Dermis blood vessel endothelial cell (primary cell): ENCODE measurements at places on chromosomes 5 and 9.

GRCh38 chr5:171309276-171310211, 496 bp downstream of the TLX3 start:
- DNase-seq = no peak

- DNase-seq = no peak
Measured at GRCh38 chr5:86175224-86175623, 442.5 kb upstream of the COX7C start.

DNA sequence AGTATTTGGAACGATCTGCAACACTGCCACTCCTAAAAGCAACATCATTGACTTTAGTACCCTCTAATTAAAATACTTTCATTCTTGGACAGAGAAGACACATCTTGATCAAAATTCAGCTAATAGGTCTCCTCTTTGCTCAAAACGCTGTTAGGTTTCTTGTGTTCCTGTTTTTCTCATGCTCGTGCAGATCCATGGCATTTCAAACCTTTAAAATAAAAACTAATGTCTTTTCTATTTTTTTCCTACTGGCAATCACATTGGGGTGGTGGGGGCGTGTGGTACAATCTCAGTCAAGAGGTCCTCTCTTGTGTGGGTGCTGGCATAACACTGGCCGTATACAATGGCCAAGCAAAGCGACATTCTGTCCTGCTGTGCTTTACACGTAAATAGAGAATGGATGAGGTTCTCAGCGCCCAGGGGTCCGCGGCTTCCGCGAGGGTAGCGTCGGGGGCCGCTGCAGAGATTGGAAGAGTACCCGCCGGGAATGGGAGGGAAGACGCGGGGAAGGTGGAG, 315 bp upstream of the GPR150 start:
- peak; percentile 13 for DNase-seq

GRCh38 chr5:98771382-98772109, 1.9 kb upstream of the RGMB start:
- DNase-seq = peak; percentile 93

GRCh38 chr5:373710-374602, 52.4 kb downstream of the AHRR start:
- DNase-seq = peak; percentile 85

DNA sequence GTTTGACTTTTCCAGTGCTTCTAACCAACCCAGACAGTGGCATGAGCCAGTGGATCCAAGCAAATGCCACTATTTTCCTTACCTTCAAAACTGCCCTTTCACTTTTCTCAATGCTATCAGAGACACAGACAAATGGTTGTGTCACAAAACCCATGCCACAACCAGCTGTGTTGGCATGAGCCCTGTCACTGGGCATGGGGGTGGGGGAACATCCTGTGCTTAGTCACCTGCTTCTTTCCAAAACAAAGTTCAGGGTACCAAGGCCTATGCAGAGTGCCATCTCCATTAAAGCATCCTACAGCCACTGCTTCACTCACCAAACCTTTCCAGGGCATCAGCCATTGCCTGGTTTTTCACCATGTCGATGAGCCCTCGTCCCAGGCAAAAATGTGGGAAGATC, 30.1 kb downstream of the NIPSNAP3B start:
- DNase-seq = no peak

DNA sequence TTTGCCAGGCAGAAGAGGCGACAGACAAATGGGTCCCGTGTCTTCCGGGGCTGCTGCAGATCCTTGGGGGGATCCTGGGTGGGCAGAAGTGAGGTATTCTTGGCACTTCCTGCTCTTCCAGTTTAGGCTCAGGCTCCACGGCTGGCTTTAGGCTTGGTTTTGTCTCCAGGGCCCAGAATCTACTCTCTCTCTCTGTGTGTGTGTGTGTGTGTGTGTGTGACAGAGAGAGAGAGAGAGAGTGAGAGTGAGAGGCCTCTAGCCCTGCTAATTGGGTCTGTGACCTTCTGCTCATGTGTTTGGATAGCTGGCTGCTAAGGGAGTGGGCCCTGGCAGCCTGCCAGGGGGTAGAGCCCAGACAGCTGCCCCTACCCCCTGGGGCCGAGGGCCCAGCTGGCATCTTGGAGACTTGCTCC, 39.3 kb downstream of the CRB2 start:
- DNase-seq = no peak

DNA sequence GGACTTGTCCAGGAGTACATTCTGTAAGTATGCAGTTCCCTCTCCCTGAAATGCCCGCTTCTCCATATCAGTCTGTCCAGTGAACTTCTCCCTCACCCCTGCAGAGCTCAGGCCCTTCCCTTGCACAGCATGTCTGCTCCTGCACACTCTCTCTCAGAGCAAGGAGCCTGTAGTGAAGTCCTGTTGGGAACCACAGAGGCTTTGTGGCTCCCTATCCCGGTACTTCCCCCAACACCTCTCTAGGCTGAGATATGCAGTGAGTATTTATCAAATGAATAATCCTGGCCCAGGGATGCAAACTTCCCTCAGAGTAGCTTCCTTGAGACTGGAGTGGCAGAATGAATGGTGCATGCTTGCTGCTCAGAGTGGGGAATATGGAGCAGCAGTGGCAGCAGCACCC, 48.8 kb downstream of the POC5 start:
- DNase-seq = peak; percentile 24

DNA sequence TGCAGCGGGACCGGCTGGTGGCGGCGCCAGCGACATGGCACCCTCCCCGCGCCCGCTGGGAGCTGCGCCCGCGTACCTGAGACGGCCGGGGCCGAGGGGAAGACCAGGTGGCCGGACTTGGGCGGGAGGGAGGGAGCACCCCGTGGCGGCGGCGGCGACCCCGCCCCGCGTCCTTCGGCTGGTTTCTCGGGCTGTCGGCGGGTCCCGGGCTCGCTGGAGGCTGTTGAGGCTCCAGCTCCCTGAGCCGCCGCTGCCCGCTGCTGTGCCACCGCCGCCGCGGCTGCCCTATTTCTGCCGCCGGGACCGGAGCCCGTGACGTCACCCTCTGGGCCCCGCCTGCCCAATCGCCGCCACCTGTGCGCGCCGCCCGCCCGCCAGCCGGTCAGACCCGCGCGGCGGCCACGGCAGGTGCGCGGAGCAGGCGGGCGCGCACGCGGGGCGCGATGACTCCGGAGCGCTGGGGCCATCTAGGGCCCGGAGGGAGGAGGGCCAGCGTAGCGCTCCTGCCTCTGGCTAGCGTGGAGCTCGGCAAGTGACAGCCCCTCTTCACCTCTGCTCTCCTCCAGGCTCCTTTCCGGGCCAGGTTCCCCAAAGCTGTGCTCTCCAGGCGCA, at the start of gene FSTL4:
TSS of gene FSTL4 (minus strand) at position 293 of the 612 bp plus-strand sequence.
- DNase-seq = peak; percentile 38
